Smooth muscle cell of the pulmonary artery (primary cell): ENCODE measurements at places on chromosomes 5 and 9. TPM values are rescaled to one million over a fixed set of nuclear protein-coding genes. Genes with fewer than 3 reads are reported as not detected.

Gene EIF4E1B
- total RNA-seq, result not detected in 2 replicates

Gene KCNV2
- total RNA-seq, result not detected in 2 replicates

Gene ADAMTSL1
- 111 and 128 TPM in 2 replicates for total RNA-seq

Gene CDHR2
- 0.17 TPM in 1 of 2 replicates, not detected in the other for total RNA-seq

Gene ADAM19
- 24.6 and 26.9 TPM in 2 replicates for total RNA-seq

Gene FAM114A2
- 37.3 and 39.9 TPM in 2 replicates for total RNA-seq

Gene SPACA9
- total RNA-seq, result 4.0 and 5.7 TPM in 2 replicates

Gene AQP3
- 0.66 and 1.0 TPM in 2 replicates for total RNA-seq

Gene MUSK
- total RNA-seq, result 0.10 and 0.20 TPM in 2 replicates

Gene CDH6
- 91.5 and 216 TPM in 2 replicates for total RNA-seq

Gene VCAN
- 2,405 and 2,757 TPM in 2 replicates for total RNA-seq

Gene MLANA
- not detected in 2 replicates for total RNA-seq
